ENCODE measurements at places on chromosomes 5 and 9. TPM values are rescaled to one million over a fixed set of nuclear protein-coding genes. Genes with fewer than 3 reads are reported as not detected.

DNA sequence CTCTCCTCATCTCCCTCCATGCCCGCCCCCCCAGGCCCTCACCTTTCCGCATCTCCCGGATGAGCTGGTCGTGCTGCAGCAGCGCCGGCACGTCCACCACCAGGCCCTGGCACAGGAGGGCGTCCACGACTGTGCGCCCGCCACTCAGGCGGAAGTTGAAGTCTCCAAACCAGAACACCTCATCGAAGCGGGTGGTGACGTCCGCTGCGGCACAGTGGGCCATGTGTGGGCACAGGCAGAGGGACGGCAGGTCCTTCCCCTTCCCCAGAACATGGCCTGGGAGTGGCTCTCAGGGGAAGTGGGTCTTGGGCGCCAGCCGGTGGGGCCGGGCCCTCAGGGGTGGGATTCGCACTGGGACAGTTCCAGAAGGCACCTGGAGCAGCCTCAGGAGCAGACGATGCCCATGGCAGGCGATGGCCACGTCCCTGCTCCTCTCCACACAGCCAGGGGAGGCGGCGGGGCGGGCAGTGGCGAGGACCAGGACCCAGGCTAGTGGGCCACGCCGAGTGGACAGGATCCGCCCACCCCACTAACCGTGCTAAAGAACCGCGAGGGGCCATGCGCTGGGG lies 7.8 kb downstream of the INPP5E start:
- H3K27ac ChIP-seq: no peak overlapping the region
- H3K27me3 ChIP-seq: no peaks in the 10 kb centered on the region
- H3K36me3 ChIP-seq: no peaks in the 10 kb centered on the region

DNA sequence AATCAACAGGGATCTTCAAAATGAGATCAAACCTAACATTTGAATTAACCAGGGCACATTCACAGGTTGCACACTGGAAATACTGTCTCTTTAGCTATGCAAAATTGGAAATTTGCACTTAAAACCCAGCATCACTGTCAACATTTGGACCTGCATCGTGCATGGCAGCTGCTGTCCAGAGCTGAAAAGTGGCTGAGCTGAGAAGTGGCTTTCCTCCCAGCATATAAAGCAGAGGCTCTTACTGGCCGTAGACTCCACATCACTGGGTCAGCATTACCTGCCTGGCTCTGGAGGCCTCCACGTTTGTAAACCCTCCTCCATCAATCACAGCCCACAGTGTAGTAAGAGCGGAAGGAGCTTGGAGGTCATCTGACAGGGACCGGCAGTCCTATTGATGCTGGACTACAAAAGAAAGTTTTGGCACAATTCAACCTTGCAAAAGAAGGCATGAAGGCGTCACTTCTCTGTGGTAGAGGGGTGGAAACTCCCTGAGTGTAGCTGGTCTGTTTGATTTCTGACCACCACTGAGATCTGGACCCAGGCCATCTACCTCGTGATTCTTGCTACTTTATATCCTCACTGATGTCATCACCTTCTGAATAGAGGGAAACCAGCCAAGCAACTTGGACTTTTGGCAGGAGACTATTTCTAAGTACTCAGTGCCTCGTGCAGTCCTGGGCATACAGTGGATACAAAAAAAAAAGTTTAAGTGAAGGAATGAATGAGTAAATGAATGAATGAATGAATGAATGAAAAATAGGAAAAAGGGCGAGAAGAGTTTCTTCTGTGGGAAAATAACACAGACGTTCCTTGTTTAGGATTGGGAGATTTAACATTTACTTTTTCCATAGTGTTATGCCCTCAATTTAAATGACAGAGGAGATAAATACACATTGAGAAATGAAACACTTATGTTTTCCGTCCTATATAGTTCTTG lies 14.8 kb downstream of the RASEF start:
- H3K36me3 ChIP-seq: no peaks in the 10 kb centered on the region
- no peaks in the 10 kb centered on the region for H3K27me3 ChIP-seq
- no peak overlapping the region for H3K4me3 ChIP-seq

GRCh38 chr5:158483281-158483860 lies 616.3 kb downstream of the EBF1 start:
- H3K27me3 ChIP-seq: no peaks in the 10 kb centered on the region
- no peaks in the 10 kb centered on the region for H3K4me1 ChIP-seq
- no peak overlapping the region for H3K4me3 ChIP-seq
- H3K27ac ChIP-seq: no peak overlapping the region
- no peak for DNase-seq
- H3K36me3 ChIP-seq: no peaks in the 10 kb centered on the region

- no peaks in the 10 kb centered on the region for H3K4me1 ChIP-seq
- H3K4me3 ChIP-seq: no peak overlapping the region
- no peaks in the 10 kb centered on the region for H3K27me3 ChIP-seq
- DNase-seq: no peak
- no peaks in the 10 kb centered on the region for H3K36me3 ChIP-seq
- H3K27ac ChIP-seq: no peak overlapping the region
Observed at GRCh38 chr9:79286992-79287707, 284.6 kb upstream of the TLE4 start.

GRCh38 chr9:15541872-15542271 lies 11.0 kb upstream of the CCDC171 start:
- no peak overlapping the region for H3K4me3 ChIP-seq
- no peak overlapping the region for H3K27ac ChIP-seq
- no peaks in the 10 kb centered on the region for H3K27me3 ChIP-seq

GRCh38 chr9:9556865-9557803 lies 1055.7 kb downstream of the PTPRD start:
- no peaks in the 10 kb centered on the region for H3K4me1 ChIP-seq
- H3K4me3 ChIP-seq: no peak overlapping the region
- no peaks in the 10 kb centered on the region for H3K27me3 ChIP-seq
- no peak overlapping the region for H3K27ac ChIP-seq
- DNase-seq: no peak

GRCh38 chr5:158637039-158637438 lies 462.7 kb downstream of the EBF1 start:
- H3K27me3 ChIP-seq: no peaks in the 10 kb centered on the region
- DNase-seq: no peak
- H3K27ac ChIP-seq: no peak overlapping the region
- H3K4me1 ChIP-seq: no peaks in the 10 kb centered on the region
- no peak overlapping the region for H3K4me3 ChIP-seq
- no peaks in the 10 kb centered on the region for H3K36me3 ChIP-seq

DNA sequence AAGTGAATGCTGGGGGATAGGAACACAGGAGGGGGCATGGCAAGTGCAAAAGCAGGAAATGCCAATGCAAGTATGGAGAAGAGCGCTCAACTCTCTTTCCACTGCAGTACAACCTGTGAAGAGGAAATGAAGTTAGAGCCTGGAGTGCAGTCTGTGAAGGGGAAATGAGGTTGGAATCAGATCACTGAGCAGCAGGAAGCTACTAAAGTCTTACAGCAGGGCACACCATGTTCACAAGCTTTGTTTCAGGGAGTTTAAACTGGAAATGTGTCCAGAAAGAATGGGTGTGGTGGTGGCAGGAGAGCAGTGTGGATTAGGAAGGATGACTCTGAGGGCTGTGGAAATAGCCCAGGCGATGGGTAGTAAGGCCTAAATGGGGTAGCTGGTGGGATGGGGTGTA lies 15.4 kb downstream of the ARHGEF37 start:
- H3K27ac ChIP-seq: no peak overlapping the region
- H3K4me3 ChIP-seq: no peak overlapping the region
- DNase-seq: no peak
- no peaks in the 10 kb centered on the region for H3K4me1 ChIP-seq
- no peaks in the 10 kb centered on the region for H3K27me3 ChIP-seq
- H3K36me3 ChIP-seq: no peaks in the 10 kb centered on the region

DNA sequence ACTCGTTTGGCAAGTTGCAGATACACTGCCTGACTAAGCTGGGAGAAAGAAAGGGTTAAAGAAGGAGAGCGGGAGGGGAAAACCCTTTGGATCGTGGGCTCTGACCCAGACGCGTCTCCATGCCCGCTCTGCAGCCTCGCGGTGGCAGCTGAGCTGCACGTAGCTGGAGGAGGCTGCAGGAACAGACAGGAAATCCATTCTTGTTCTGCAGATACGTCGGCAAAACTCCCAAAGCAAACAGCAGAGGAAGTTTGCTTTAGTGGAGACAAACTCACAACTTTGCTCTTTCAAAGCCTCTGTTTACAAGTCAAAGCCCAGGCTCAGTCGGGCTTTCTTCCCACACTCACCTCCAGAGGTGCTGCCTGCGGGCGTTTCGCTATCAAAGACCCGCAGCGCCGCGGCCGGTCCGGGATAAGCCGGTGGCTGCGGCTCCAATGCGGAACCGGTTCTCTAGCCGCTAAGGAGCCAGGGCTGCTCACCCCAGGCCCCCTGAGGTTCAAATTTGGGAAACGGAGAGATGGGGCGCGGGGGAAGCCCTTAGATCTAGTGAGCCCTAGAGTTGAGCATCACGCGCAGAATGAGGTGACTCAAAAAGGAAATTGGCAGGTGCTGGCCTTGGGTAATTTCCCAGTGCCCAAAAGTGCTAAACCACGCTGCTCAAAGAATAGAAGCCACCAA lies 60.7 kb downstream of the MAT2B start:
- peak overlapping the region; percentile 14 for H3K4me3 ChIP-seq
- no peaks in the 10 kb centered on the region for H3K36me3 ChIP-seq
- no peak overlapping the region for H3K27ac ChIP-seq
- H3K27me3 ChIP-seq: peaks cover 33% of the 10 kb centered on the region

DNA sequence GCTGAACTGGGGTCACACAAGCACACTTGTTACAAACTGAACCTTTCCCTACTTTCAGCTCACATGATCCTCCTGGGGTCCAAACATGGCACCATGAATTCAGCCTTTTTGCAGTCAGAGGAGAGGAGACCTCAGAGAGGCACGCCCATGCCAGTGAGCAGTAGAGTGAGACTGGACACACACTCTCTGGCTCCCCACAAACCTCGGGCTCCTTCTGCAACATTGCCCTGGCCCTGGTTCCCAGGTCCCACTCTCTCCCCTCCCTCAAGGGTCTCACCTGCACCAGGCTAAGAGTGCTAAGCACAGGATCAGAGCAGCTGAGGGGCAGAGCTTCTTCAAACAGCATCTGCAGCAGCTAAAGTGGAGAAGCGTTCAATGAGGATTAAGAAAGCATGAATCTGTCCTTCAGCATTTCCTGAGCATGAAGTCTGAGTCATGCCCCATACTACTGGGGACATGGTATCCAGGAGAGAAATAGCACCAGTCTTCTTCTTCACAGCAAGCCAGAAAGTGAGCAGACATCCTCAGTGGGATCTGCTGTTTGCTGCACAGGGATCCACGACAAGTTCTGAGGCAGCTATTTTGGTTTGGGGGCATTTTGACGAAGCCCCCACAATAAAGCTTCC lies 27.2 kb downstream of the SLC35A4 start:
- H3K27ac ChIP-seq: no peak overlapping the region
- H3K4me3 ChIP-seq: no peak overlapping the region
- DNase-seq: no peak

- H3K36me3 ChIP-seq: no peaks in the 10 kb centered on the region
- no peak overlapping the region for H3K4me3 ChIP-seq
- H3K27me3 ChIP-seq: no peaks in the 10 kb centered on the region
- H3K27ac ChIP-seq: no peak overlapping the region
- no peak for DNase-seq
Observed at GRCh38 chr5:56167519-56167918, 65.6 kb downstream of the ANKRD55 start.

- H3K4me1 ChIP-seq: peaks cover 19% of the 10 kb centered on the region
- no peaks in the 10 kb centered on the region for H3K36me3 ChIP-seq
- DNase-seq: no peak
- H3K4me3 ChIP-seq: peak overlapping the region; percentile 64
Observed at GRCh38 chr9:133458643-133459312, 1.0 kb upstream of the CACFD1 start.

DNA sequence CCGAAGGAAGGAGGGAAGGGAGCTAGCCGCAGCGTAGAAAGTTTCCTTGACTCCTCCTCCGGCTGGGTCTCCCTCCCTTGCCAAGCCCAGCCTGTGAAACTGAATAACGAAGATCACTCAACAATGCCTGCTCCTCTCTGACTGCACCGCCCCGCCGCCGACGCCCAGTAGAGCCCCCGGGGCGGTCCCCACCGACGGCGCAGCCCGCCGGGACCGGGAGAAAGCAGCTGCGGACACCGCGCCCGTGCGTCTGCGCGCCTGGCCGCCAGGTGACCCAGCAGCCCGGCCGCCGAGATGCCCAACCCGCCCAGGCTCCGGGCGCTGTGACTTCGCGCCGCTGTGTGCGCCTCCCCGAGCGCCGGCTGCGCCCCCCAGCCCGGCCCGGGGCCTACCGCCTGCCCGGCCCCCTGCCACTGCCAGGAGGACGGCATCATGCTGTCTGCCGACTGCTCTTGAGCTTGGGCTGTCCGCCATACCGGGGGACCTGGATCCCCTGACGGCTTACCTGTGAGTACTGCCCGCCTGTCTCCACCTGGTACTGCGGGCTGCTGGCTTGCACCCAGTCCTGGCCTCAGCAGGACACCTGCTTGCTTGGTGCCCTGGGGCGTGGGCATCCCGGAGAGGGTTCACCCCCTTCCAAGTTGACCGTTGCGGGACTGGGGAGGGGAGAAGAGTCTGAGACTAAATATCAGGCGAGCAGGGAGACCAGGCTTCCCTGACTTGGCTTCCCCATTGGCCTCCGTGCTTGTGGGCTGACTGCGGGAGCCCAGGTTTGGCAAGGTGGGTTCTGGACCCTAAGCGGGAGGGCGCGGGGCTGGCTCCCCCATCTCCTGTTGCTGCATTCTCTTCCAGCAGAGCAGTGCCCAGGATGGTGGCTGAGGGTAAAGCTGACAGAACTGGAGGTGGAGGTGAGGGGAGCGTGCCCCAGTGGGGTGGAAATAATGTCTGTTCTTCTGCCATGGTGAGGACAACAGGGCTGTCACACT lies 26.2 kb upstream of the SPTLC1 start:
- H3K36me3 ChIP-seq: no peaks in the 10 kb centered on the region
- no peaks in the 10 kb centered on the region for H3K27me3 ChIP-seq
- H3K4me3 ChIP-seq: peak overlapping the region; percentile 43
- H3K4me1 ChIP-seq: no peaks in the 10 kb centered on the region
- no peak overlapping the region for H3K27ac ChIP-seq
- DNase-seq: no peak

Gene PCDHGB6
- 0.23 TPM for total RNA-seq

Gene OR1J2
- total RNA-seq: not detected

Gene GABBR2
- total RNA-seq: 6.3 TPM

Gene OLFM1
- 0.39 TPM for total RNA-seq

Gene SNAPC3
- total RNA-seq: 11.5 TPM
